Fibroblast of skin of abdomen (primary cell): ENCODE measurements at places on chromosomes 11 and 22.
A peak's percentile ranks its signal among the peaks of the same experiment; 100 is the strongest.

DNA sequence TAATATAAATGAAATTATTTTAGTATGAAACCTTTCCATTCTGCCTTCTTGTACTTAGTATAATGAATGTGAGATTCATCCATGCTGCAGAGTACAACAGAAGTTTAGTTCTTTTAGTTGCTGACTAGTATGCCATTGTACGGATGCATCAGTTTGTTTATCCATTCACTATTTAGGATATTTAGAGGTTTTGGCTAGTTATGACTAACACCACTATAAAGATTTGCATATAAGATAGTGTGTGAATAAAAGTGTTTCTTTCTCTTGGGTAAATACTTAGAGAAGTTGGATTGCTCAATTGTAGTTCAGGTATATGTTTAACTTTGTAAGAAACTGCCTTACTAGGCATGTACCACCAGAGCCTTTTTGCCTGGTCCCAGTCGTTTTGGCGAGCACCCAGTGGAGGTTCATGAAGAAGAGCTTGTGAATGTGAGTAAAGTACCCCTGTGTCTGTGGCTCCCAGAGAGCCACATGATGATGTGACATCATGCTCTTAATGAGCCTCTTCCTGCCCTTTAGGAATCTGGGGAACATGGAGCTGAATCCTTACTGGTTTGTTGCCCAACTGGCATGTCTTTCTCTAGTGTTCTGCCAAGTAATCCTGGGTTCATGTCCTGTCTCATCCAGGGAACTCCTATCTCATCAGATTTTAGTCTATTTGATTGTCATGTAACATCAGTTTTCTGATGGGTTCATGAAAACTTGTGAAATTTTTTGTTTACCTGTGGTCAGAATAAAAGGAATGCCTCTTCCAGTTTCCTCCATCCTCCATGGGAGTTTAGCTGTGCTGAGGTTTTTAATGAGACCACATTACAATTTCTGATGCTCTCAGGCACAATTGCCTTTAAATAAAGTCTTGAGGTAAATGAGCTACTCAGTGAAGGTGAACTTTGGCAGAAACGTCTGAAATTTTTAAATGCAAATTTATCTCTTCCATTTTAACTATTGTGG is 234.8 kb downstream of the CASP12 start:
- no peak for DNase-seq

DNA sequence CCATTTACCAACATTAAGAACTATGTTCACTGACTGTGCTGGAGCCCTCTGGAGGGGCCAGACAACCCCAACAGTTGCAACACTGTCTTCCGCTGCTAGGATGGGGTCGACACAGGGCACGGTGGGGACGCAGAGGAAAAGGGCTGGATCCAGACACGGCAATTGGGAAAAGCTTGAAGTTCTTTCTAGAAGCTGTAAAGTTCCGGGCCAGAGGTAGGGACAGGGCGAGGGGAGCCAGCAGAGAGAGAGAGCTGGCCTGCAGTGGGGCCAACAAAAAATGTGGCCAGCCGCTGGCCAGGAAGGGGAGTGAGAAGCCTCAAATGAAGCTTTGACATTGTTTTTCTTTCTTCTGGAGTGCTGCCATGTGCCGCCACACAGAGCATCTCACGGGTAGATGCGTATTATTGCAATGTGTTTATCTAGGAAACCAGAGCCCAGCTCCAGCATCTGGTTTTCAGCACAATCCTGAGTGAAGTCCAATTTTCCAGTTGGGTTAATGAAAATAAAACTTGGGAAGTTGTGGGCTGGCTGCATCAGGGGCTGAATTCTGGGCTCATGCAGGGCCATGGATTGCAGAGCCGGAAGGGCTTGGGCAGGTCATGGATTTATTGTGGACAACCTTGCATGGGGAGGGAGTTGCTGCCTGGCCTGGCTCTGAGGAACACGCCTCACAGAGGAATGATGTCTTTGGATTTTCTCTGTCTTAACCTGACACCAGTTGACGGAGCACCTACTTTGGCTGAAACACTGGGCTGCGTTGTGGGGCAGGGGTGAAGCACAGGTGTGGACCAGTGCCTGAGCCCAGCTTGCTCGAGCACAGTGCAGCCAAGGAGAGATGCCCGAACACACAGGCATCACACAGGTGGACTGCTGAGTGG is 67.6 kb upstream of the AMPD3 start:
- peak; percentile 91 for DNase-seq

DNA sequence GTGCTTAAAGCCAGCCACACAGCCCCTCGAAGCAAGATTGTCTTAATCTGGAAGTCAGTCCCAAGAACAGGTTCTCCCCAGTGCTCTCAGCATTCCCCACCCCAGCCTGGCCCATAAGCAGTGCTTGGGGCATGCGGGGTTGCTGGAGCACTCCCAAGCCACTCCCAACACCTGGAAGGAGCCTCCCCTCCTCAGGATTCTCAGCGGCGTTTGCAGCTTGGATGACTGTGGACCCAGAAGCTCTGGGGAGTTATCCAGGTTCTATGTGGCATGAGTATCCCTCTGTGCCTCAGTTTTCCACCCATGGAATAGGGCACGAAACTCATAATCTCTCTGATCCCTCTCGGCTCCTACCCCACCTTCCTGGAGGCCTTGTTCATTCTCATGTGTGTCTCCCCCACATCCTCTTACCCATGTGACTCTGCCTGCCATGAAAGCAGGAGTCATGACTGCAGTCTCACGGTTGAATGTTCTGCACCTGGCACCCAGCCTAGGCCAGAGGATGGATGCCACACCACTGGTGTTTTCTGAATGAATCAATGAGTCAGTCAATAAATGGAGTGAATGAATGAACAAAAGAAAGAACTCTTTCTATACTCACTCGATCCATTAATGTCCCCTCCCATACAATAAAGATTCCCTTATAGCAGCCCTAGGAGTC is 33.4 kb upstream of the WNT7B start:
- DNase-seq = peak; percentile 53

DNA sequence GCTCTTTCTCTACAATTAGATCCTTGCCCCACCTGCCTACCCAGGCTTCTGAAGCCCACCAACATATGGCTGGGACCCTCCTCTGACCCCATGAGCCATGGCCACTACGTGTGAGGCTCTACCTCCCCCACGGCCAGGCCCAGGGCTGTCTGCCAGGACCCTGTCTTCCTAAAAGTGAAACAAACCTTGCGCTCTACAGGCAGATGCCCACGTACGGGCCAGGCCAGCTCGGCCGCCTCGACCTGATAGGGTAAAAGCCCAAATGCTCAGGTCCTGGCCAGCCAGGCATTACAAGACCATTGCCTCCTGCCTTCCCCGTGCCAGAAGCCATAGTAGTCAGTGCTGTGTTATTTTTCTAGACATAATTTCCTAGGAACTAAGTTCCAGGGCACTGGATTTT is 1496.4 kb downstream of the BRD1 start:
- no peak for DNase-seq

DNA sequence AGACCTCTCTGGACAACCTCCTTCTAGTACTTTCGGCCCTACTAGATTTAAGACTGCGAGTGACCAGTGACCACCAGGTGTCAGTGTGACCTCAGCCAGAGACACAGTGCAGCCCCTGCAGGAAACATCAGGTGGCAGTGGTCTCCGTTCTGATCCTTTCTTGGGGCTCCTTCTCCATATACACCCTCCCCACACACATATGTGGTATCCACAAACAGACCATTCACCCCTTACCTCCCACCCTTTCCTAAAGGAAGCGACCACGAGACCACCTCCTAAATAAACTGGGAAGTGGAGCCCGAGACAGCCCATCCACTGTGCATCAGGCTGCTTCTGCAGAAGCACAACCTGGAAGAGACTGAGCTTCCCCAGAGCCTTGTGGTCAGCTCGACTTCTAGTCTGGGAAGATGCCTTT is 38.5 kb upstream of the CYP2D6 start:
- DNase-seq = peak; percentile 55

DNA sequence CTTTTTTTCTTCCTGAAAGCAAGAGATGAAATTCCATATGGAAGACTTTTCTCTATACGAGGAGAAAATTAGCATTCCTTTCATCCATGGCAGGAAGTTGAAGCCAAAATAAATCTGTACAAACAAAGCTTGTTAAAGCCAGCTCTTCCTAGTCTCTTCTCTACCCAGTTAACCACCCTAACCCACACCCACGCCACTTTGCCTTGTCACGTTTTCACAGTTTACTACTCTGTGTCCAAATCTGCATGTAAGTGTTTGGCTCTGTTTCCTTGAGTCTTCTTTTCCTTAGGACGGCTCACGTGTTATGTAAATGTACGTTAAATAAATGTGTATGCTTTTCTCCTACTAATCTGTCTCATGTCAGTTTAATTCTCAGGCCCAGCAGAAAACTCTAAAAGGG is 7.1 kb upstream of the HMOX1 start:
- DNase-seq = no peak

DNA sequence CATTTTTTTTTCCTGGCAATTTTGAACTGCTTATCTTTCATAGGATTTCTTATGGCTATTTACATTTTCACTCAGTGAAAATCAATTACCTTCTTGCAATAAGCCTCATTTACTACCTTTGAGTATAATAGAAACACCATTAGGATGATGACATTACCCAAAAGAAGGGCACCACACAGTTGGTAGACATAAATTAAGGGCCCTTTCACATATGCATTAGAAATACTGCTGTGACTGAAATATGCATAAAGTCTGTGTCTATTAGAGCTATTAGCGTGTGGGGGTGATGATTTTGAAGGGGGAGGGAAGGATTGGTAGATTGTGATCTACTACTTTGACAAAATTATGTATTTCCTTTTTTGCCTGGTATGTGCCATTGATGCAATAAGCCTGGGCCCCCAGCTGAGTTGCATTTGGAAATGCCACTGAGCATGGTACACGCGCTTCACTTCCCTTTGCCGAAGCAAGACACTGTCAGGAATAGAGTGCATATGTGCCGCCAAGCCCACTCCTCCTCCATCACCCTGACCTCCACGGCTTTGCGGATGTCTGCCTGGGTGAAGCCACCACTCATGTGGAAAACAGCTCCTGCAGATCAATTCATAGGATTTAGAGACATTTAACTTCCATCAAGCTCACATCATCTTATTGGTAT is 339.3 kb downstream of the DCDC1 start:
- DNase-seq = no peak

GRCh38 chr11:26851291-26851690 is 129.4 kb upstream of the SLC5A12 start:
- peak; percentile 63 for DNase-seq

DNA sequence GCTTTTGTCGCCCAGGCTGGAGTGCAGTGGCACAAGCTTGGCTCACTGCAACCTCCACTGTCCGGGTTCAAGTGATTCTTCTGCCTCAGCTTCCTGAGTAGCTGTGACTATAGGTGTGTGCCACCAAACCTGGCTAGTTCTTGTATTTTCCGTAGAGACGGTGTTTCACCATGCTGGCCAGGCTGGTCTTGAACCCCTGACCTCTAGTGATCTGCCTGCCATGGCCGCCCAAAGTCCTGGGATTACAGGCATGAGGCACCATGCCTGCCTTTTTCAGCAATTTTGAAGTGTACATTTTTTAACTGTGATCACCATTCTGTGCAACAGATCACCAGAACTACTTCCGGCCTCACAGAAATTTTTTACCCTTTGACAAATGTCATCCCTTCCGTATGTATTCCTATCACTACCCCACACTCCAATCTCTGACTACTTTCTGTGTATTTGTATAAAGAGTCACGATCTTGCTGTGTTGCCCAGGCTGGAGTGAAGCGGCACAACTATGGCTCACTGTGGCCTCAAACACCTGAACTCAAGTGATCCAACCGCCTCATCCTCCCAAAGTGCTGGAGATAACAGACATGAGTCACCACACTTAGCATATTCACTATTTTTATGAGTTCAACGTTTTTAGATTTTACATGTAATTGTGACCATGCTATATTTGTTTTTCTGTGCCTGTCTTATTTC is 44.0 kb downstream of the XKR3 start:
- DNase-seq = no peak
